ENCODE measurements at places on chromosomes 16 and 17.

DNA sequence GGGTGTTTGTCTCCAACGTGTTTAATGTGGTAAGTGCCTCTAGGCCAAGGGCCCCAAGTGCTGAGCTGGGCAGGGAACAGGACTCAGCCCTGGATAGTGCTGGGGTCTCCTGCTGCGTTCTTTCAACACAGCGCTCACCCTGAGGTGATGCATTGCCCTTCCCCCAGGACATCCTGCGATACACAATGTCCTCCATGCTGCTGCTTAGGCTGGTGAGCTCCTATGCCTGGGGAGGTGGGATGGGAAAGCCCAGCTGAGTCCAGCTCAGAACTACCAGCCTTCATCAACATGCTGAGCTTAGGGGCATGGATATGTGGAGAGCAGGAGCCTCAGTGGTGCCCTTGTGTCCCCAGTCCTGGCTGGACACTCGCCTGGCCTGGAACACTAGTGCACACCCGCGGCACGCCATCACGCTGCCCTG is 563 bp downstream of the ZACN start:
- no peak for DNase-seq

- peak; percentile 44 for DNase-seq
Measured at GRCh38 chr17:15945527-15946191, 729 bp downstream of the ADORA2B start.

DNA sequence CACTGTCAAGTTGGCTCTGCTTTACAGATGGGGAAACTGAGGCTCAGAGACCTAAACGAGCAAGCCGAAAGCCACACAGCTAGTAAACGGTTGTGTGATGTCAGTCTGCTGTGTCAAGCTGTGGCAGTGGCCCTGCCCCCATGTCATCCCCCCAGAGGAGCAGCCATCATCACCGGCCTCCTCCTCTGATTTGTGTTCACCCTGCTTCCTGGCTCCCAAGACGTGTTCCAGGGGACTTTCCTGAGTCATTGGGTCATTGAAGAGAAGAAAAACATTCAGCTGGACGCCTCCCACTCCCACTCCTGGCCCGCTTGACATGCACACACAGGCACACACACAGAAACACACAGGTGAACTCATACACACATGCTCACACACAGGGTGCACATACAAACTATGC is 54.0 kb upstream of the CIBAR2 start:
- no peak for DNase-seq

DNA sequence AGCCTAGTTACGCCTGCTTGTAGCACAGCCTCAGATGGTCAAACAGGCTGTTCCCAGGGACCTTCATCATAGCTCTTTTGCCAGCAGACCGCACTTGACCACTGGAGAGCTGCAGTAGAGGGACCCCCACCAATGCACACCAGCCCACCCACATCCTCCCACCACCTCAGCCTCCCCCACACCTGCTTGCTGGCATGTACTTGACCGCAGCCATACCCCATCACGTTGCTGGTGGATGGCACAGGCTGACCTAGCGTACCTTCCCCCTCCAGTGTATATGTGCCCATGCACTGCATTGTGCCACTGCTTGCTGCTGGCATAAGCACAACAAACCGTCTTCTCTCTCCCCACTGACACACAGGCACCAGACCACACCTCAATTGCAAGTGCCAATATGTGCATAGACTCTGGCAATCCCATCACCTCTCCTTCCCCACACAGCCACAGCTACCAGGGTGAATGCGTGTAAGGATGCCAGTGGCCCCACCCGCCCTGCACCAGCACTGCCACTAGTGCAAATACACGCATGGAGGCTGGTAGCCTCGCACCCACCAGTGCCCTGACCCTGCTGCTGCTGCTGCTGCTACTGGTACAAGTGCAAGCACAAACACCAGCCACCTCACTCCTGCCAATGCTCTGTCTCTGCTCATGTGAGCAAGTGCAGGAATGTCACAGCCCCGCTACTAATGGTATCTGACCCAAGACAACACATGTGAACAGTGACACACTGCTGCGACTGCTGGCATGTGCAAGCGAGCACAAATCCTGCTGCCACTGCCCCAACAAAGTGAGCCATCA is 1377.6 kb downstream of the CDH11 start:
- DNase-seq = no peak

DNA sequence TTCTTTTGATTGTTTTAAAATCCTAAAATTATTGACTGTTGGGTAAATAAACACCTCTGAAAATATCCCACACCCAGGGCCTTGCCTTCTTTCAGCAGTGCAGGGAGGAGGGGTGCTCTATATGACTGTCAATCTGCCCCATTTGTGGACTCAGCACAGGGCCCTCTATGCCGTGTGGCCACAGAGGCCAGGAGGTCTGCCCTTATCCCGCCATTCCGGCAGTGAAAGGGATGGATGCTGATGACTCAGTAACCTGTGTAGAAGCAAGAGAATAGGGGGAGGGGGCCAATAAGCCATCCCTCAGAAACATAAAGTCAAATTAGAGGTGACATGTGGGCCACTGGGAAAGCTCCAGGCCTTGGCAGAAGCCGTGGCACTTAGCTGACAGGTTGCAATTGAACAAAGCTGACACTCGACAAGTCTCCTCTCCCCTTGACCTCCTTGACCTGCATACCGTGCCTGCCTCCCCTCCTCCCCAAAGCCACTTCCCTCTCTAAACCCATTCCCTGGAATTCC is 281.4 kb upstream of the DYNLRB2 start:
- DNase-seq = no peak

GRCh38 chr16:87312008-87312407 is 5.2 kb downstream of the C16orf95 start:
- no peak for DNase-seq

DNA sequence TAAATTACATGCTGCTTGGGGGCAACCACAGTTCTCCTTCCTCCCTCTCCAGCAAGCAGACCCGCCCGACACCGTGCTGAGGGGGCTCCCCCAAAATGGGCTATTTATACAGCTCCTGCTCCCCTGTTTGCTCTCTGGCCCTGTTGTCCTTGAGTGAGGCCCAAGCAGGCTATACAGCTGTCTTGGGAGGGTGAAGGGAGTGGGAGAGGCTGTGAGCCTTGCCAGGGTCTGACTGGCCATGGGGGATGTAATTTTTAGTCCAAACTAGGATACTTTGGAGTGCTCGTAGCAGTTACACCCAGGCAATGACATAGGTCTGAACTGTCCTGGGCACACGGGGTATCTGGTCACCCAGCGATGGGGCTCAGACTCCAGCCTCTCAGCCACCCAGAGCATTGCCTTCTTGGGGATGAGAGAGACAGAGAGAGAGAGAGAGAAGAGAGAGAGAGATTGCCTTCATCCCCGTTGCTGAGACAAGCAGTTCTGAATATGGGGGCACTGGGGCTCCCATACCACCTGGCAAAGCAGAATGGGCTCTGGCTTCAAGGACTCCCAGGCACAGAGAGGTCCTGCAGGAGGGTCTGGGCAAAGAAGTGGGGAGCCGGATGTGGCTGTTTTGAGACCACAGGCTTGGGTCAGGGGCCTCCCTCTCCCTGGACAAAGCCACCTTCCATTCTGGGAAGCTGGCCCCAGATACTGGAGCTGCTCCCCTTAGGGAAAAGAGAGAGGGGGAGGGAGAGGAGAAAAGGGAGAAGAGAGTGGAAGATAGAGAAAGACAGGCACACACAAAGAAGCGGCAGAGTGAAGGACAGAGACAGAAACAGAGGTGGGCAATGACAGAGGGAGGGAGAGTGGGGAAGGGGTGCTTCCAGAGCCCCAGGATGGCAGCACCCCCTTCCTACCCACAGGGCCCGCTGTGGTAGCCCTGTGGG is 10.7 kb upstream of the TMEM92 start:
- DNase-seq = no peak

- no peak for DNase-seq
Measured at GRCh38 chr16:71242601-71243000, 12.1 kb upstream of the HYDIN start.

DNA sequence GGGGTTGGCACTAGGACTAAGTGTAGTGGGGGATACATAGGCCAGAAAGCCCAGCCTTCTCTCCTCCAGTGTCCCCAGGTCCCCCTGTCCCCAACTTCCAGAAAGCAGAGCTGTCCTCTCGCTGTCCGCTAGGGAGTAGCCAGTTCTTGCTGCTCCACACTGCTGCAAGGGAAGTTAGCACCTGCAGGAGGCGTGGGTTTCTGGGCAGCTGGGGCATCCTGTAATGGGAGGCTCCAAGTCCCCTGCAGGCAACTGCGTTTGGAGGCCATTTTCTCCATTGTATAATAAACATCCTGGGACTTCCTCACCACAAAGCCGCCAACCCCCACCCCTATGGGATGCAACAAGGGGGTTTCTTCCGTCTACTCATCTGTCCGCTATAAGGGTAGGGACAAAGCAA is 1.7 kb downstream of the RPRML start:
- DNase-seq = no peak

- no peak for DNase-seq
Measured at GRCh38 chr16:89198417-89199240, 1.7 kb downstream of the SLC22A31 start.
